Foreskin fibroblast (primary cell): ENCODE measurements at places on chromosomes 3 and 15.
A peak's percentile ranks its signal among the peaks of the same experiment; 100 is the strongest.

DNA sequence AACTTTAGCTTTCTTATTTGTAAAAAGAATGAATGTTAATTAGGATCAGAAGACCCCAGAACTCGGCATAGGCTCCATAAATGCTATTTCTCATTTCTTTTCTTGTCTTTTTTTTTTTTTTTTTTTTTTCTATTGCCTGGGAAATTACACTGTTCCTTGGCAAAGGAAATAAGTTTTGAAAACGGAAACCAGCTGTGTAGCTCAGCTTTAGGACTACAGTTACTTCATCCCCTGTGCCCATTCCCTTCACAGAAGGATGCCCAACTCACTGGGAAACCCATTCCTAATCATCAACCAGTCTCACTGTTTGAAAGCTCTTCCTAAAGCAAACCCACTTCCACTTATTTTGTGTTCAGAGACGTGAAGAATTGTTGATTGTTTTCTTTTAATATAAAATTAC lies 254.0 kb upstream of the IL12A start:
- DNase-seq, result no peak

DNA sequence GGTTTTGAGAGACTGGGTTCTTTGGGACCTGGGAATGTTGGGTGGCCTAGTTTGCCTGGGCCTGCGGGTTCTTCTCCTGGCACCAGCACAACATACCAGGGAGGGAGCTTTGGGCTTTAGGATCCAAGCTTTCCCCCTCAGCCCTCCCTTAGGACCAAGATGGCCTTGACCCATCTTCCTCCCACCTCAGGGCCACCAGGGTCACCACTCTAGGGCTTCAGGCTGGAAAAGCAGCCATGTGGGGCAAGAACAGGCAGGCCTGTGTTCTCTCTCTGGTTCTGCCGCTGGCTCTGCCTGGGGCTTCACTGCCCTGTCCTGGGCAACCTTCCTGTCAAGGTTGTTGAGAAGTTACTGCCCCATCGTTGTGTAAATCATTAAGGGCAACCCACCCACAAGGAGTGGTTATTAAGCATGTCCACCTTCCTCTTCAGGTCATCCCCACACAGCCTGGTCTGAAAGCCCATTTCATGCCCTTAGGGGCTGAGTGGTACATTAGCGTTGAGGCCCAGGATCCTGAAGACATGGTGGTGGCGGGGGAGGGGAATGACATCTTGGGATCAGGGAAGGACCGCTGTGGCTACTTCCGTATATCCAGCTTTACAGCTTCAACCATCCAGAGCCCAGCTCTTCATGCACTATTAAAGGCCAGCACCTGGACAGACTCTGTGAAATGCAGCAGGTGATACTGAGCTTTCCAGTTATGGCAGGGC lies 652 bp downstream of the DUOX1 start:
- DNase-seq, result no peak

GRCh38 chr15:69537901-69538300 lies 85.3 kb downstream of the RPLP1 start:
- DNase-seq, result no peak

DNA sequence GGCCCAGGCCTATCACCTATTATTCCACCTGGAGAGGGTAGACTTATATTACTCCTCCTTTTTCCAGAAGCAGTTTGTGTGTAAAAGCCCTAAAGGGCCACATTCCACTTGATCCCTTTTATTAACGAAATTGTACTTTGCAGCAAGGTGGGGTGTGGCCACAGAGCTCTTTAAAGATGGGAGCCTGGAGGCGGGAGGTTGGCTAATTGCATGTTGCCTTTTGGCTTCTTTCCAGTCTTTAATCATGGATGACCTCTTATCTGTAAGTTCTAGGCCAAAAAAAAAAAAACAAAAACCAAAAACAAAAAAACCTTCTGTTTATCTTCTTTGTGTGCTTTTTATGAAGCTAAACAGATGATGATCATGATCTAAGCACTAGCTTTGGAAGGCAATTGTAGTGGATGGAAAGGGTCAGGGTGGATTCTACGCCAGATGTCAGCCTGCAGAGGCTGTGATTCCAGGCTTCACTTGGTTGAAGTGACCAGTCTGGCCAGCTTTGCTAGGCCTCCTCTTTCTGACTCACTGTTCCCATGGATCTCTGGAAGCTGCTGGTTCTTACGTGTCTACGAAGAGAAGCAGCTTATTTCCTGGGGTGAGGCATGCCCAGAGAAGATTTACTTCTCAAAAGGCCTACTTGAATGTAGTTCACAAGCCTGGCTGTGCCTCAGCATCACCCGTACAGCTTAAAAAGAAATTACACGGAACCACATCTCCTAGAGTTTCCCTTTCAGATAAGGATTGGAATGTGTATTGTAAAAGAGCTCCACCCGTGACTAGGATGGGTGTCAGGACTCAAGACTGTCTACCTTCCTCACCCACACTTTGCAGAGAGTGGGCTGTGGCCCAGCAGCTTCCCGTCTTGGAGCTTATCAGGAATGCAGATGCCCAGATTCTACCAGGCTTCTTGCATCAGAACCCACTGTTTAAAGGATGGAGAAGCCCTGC lies 330.9 kb upstream of the C2CD4B start:
- peak; percentile 95 for DNase-seq

- no peak for DNase-seq
Observed at GRCh38 chr3:9930804-9931418, 2.7 kb upstream of the CRELD1 start.
